ENCODE measurements at places on chromosomes 16 and 17.

DNA sequence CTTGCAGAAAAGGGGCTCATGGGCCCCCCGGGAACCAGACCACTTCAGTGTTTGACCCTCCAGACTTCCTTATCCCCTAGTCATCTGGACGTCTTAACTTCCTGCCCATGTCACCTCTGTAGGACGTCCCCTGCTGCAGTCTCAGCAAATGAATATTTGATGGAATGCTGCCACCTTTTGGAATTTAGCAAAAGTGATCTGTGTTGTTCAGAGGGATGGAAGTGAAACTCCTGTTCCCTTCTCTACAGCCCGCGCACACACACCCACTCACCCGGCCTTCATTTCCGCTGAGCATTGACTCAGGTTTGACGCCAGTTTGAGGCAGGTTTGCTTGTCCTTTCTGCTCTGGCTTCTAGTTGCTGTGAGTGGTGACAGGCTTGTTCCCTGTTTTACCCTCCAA is 507.2 kb upstream of the EEF2KMT start:
- peak; percentile 54 for DNase-seq

- DNase-seq, result no peak
Observed at GRCh38 chr17:73713136-73713535, 68.9 kb upstream of the SDK2 start.

- DNase-seq, result no peak
Observed at GRCh38 chr16:29927070-29927905, 1.3 kb upstream of the KCTD13 start.

DNA sequence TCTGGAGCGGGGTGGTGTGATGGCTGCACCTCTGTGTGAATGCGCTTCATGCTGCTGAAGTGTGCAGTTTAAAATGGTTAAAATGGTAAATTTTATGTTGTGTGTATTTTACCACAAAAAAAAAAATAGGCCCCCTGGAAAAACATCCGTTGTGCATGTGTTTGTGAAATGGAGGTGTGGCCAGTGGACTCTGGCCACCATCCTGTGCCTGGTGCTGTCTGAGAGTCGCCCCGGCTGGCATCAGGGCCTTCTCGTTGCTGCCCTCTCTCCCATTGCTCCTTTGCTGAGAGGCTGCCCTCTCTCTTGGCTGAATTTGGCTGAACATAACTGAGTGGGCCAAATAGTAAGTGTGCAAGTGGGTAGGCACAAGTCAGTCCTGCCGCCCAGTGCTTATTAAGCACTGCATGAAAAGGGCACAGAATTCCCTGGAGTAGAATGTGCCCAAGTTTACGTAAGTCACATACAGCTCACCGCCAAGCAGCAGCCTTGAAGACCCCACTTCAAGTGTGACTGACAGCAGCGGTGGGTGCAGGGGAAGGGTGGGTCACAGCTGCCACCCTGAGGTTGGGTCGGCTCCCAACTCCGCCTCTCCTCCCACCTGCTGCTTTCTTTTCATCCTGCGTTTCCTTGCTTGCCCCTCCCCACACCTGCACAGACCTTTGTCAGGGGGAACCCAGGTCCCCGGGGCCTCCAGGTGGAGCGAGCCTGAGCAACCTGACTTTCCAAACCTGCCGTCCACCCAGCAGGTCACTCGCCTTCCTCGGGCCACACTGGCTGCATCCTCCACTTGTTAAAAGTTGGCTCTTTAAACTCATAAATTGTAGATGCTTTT is 46.8 kb downstream of the FOXK2 start:
- DNase-seq, result no peak

DNA sequence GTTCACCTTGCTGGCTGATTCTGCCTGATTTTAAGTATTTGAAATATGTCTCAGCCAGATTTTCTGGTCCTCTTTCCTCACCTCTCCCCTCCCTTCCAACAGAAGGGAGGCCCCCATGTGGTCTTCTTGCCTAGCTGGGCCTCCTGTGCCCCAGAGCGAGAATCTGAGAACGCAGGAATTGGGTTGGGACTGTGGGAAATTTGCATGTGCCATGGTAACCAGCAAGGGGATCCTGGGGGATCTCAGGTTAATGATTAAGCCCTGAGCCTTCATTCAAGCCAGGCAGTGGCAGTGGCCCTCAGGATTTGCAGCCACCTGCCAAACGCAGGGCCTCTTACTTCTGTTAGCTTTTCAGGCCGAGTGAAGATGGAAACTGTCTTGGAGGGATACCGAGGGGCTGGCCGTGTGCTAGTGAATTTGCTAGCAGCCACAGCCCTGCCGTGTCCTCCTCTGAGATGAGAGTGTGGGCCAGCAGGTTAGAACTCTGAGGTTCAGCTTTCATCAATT is 40.2 kb downstream of the KSR1 start:
- peak; percentile 94 for DNase-seq

- DNase-seq, result no peak
Observed at GRCh38 chr16:67406111-67406971, 9.9 kb downstream of the ZDHHC1 start.

DNA sequence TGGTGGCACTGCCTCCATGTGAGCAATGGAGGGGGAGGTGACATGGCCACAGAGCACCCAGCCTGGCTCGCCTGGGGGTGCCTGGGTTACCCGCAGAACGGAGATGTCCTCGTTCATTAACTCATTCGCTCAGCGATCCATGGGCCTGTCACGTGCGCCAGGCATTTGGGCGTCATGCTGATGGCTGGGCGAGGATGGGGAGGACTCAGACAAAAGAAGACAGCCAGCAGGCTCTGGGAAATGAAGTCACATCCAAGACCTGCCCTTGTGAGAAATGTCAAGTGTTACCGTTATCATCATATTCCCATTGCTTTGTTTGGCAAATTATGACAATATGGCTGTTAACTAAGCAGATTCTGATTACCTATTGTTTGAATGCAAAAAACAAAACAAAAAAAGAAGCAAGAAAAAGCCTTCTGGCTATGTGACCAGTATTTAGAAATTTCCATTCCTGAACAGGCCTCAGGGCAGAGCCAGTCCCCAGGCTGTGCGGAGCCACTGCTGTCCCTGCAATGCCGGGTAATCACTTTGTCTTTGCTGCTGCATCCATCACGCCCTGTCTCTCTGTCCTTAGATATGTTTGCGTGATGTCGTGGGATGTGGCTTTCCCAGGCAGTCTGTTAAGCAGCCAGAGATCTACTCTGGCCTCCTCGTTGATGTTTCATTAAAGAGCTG is 57.9 kb downstream of the CMIP start:
- DNase-seq, result no peak

- DNase-seq, result peak; percentile 79
Observed at GRCh38 chr17:40615068-40615840, 32.4 kb downstream of the SMARCE1 start.

- no peak for DNase-seq
Observed at GRCh38 chr17:74872313-74873036, at the start of gene FDXR. TSS of gene FDXR (minus strand) at chr17:74872994. CDS start at chr17:74872944, 50 bp downstream.

DNA sequence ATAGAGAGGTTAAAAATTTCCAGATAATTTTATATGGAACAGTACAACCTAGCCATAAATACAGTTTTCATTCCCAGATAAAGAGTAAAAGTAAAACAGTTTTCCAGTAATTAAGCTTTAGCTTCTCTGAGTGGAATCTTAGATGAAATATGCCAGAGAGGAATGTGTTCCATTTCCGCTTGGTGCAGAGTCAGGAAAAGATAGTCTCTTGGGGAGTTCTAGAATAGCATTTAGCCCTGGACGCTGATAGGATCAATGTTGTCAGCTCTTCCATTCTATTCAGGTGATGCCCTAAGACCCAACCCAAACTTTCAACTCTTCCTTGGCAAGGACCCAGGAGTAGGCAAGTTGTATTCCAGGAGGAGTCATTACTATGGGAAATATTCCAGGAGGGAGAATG is 30.9 kb upstream of the ABCA3 start:
- no peak for DNase-seq

DNA sequence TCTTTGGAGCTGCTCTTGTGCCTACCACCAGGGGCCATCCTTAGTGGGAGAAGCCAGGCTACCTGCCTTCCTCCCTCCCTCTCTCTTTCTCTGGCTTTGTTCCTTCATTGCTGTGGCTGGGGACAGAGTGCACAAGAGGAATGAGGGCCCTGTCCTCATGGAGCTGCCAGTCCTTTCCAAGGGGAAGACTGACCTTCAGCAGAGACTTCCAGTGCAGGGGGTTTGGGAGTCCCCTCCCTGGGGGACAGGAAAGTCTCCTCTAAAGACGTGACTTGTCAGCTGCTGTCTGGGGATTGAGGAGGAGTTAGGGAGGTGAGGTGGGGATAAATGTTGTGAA is 108.1 kb downstream of the CMIP start:
- no peak for DNase-seq

- DNase-seq, result peak; percentile 66
Observed at GRCh38 chr16:84453061-84453752, 51.3 kb downstream of the MEAK7 start.

DNA sequence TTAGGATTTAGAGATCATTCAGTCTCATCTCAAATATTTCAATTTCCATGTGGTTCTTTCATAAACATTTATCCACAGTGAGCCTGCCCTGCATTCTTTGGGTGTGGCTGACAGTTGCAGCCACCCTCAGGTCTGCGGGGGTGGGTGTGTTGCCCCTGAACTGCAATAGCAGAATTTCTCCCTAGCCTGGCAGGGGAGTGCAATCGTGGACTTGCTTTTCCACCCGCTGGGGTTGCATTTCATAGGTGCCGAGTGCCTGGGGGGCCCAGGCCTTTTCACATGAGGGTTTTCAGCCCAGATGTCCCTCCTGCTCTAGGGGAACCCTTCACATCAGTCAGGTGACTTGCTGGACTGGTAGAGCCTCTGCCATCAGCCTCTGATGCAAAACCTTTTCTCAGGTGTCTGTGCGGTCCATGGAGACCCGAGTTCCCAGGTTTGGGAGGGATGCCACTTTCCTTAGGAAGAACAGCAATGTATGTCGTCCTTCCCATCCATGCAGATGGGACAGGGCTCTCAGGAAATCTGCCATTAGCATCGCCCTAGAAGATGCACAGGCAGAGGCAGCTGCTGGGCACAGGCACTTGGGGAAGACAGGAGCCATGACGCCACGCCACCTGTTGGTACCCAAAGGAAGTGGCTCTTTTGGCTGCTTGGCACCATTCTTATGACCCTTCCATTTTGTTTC is 2.4 kb upstream of the USP36 start:
- DNase-seq, result no peak

Measured in kidney (tissue), 22 donors.